ENCODE measurements at places on chromosomes 2 and 18.

- H3K4me3 ChIP-seq, result no peak overlapping the region
- H3K36me3 ChIP-seq, result no peaks in the 10 kb centered on the region
- no peaks in the 10 kb centered on the region for H3K4me1 ChIP-seq
- no peak overlapping the region for H3K27ac ChIP-seq
- H3K27me3 ChIP-seq, result peaks cover 4% of the 10 kb centered on the region
Observed at GRCh38 chr2:84807063-84807485, 73.8 kb downstream of the TRABD2A start.

GRCh38 chr2:170824526-170825015 lies 7.9 kb downstream of the GAD1 start:
- peaks cover under 1% of the 10 kb centered on the region for H3K36me3 ChIP-seq
- no peak overlapping the region for H3K27ac ChIP-seq
- DNase-seq, result no peak
- H3K27me3 ChIP-seq, result peaks cover 18% of the 10 kb centered on the region
- peak overlapping the region; percentile 83 for H3K4me3 ChIP-seq
- peaks cover 72% of the 10 kb centered on the region for H3K4me1 ChIP-seq

DNA sequence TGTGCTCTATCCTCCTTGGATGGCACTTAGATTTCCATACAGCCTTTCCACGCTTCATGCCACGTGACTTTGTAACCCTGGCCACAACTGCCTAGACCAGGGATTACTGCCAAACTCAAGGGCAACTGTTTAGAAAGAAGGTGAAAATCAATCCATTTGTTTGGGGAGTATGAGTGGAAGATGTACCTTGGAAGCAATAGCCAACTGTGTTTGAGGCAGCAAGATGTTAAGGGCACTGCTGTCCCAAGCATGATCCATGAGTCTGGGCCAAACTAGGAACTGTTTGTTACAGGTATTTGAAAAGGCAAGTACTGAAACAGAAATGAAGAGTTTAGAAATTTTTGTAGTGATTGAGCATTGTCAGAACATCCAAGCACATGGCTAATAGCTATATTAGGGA lies 138.9 kb downstream of the CDC42EP3 start:
- peaks cover 2% of the 10 kb centered on the region for H3K27me3 ChIP-seq
- H3K27ac ChIP-seq, result no peak overlapping the region
- peaks cover 15% of the 10 kb centered on the region for H3K4me1 ChIP-seq
- H3K36me3 ChIP-seq, result no peaks in the 10 kb centered on the region
- H3K4me3 ChIP-seq, result no peak overlapping the region

DNA sequence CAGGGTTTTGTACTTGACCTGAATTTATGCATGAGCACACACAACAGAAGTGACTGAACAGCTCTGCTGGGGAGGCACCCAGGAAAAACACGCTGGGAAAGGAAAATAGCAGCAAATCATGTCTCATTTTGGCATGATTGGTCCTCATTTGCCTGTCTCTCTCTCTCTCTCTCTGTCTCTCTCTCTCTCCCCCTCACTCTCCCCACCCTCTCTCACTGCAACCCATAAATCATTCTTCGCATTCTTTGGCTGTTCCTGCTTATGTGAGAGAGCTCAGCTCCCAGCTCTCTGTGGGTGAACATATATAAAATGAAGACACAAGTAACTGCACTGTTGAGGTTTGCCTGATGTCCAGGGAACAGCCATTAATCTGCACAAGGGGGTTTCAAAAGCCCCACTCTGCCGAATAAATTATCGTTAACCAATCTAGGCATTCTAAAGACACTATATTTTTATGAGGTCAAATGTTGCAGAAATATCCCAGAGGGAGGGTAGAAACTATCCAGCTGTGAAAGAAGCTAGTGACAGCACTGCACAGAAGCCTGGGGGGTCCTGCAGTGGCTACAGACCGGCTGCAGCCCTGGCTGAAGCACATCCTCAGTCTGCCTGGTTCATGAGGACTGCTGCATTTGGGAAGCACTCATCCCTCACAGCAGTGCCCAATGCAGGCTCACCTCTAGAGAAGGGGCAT lies 260.3 kb downstream of the AFF3 start:
- peak overlapping the region; percentile 43 for H3K27ac ChIP-seq
- no peaks in the 10 kb centered on the region for H3K27me3 ChIP-seq
- peaks cover 19% of the 10 kb centered on the region for H3K36me3 ChIP-seq
- peak overlapping the region; percentile 5 for H3K4me3 ChIP-seq

DNA sequence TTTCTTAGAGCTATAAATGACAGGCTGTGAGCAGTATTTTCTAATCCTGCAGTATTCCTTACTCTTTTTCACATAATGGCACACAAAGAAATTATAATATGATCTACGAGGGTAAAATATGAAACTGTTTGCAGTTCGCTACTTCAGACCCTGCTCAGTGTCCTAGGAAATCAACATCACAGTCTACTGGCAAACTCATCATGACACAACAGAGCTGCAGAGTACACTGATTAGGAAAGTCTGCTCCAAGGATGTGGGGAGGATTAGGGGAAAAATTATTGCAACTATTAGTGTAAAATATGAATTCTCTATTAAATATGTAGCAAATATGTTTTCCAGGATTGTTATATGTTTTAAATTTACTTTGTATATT lies 149.2 kb upstream of the REG3G start:
- H3K27ac ChIP-seq, result no peak overlapping the region
- no peak overlapping the region for H3K4me3 ChIP-seq
- no peak for DNase-seq
- H3K27me3 ChIP-seq, result no peaks in the 10 kb centered on the region

DNA sequence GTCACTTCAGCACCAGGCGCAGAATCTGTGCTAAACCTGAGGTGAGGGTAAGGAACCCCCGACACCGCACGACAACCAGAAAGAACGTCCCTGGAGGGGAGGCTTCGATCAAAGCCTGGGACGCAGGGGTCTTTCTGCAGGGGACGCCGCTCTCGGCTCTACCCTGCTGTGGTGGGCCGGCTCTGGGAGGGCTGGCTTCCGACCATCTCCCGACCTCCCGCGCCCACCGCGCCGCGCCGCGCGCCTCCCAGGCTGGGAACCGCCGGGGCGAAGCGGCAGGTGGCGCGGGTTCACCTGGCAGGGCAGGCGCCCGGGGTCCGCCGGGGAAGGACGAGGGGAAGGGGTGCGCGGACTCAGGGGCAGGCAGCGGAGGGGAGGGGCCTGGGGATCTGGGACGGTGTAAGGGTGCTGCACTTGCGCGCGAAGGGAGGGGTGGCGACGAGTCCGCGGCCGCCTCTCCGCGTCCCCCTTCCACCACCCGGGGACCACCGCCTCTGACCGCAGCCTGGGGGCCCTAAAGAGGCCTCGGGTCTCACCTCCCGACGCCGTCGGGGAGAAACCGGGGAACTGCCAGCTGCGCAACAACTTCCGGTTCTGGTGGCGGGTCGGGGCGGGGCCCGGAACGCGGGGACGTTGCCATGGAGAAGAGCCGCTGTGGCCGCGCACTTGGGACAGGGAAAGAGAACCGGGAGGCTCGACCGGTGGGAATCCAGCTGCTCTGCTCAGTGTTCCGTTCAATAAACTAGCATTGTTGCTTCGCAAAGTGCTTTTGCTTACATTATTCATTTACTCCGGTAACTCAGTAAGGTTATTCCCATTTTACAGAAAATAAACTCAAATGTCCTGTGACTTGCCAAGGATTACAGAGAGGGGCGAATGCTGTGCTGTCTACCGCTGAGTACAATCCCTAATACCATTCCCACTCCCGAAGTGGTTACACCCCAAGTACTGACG lies at the start of gene ZNF396:
ZNF396 (minus strand) TSS at position 596 of the 954 bp plus-strand sequence. CDS start 3,045 bp downstream, outside the sequence.
- peak; percentile 80 for DNase-seq
- no peaks in the 10 kb centered on the region for H3K36me3 ChIP-seq
- peaks cover 35% of the 10 kb centered on the region for H3K27me3 ChIP-seq
- peaks cover 5% of the 10 kb centered on the region for H3K4me1 ChIP-seq
- H3K4me3 ChIP-seq, result peak within 1 kb of the TSS; percentile 87

DNA sequence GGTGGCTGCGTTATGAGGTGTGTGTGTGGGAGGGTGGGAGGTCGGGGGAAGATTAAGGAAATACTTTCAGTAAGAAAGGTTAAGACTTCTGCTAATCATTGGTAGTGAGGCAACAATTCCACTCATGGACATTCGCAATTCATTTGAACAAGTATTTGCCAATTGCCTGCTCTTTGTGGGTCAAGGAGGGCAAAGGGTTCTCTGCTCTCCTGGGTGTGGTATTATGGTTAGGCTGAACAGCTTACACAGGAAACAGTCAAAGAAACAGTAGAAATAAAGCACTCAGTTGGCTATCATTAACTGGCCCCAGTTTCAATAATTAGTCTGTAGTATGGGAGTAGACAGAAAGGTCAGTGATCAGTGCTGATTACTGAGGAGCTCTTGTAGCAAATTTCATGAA lies 357.0 kb upstream of the FANCL start:
- peaks cover 4% of the 10 kb centered on the region for H3K27me3 ChIP-seq
- H3K4me1 ChIP-seq, result no peaks in the 10 kb centered on the region
- no peak for DNase-seq
- H3K4me3 ChIP-seq, result no peak overlapping the region
- no peak overlapping the region for H3K27ac ChIP-seq

DNA sequence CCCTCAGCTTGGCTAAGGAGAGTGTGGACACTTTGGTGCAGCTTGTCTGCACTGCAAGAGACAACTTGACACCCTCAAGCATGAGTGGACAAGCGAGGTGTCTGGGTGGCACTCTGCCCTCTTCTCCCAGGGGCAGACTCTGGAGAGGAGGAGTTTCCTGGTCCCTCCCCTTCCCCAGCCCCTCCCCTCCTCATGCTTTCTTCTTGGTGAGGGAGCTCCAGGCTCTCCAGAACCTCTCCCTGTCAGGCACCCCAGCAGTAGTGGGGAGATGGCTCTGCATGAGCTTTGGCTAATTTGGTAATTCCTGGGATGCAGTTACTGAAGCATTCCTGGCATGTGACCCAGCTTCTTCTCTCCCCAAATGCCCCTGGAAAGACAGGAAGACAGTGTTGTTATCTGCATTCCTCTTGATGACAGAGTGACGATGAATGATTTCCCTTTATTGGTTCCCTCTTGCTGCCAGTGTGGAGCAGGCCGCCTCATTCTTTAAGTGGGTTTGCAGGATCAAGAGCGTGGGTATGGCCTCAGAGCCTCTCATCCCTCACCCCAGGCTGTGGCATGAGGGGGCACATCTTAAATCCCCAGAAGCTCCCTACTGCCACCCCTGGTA lies 89.2 kb downstream of the STPG4 start:
- DNase-seq, result no peak
- H3K27ac ChIP-seq, result no peak overlapping the region
- H3K36me3 ChIP-seq, result peaks cover 6% of the 10 kb centered on the region
- peaks cover 3% of the 10 kb centered on the region for H3K27me3 ChIP-seq

- H3K4me1 ChIP-seq, result no peaks in the 10 kb centered on the region
- no peaks in the 10 kb centered on the region for H3K36me3 ChIP-seq
- H3K4me3 ChIP-seq, result no peak overlapping the region
- H3K27me3 ChIP-seq, result no peaks in the 10 kb centered on the region
Observed at GRCh38 chr2:191954451-191954850, 107.6 kb upstream of the CAVIN2 start.

- no peaks in the 10 kb centered on the region for H3K36me3 ChIP-seq
- no peaks in the 10 kb centered on the region for H3K4me1 ChIP-seq
- no peak for DNase-seq
- H3K4me3 ChIP-seq, result no peak overlapping the region
- H3K27ac ChIP-seq, result no peak overlapping the region
Observed at GRCh38 chr18:13835202-13835601, 11.3 kb downstream of the MC5R start.

DNA sequence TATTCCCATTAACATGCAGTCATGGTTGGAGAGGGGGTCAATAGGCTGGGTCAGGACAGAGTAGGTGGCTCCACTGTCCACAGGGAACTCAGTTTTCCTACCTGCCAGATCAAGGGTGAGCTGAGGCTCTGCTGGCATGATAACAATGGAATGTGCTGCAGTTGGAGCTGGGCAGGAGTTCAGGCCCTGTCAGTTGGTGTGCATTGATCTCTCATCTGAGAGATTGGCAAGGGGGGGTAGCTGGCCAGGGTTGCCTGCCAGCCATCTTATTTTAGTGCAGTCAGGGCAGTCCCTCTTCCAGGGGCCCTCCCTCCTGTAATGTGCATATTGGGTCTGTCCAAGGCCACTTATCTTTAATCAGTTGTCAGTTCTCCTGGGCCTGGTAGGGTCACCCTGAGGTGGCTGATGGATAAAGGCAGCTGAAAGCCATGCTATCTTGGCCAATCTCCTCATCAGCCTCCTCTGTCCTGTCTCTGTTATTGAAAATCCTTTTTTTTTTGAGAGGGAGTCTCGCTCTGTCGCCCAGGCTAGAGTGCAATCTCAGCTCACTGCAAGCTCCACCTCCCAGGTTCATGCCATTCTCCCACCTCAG lies 38.1 kb upstream of the CCBE1 start:
- peaks cover 6% of the 10 kb centered on the region for H3K27me3 ChIP-seq
- DNase-seq, result no peak
- peaks cover 16% of the 10 kb centered on the region for H3K4me1 ChIP-seq

DNA sequence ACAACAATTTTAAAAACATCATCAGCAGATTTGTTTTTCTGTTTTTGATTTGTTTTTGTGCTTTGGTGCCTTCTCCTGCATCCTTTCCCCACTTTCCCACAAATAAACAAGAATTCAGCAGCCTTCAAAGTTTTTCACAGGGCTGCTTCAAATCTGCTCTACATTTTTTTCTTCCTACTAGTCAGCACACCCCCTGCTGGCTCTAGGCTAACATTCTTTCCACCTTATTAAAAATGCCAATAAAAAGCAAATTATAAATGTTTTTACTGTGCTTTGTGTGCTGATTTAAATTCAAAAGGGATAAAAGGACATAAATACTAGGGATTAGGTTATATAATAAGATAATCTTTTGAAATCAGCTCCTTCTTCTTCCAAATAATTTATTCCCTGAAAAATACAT lies 6.2 kb upstream of the CNTNAP5 start:
- DNase-seq, result no peak
- no peak overlapping the region for H3K4me3 ChIP-seq
- peaks cover under 1% of the 10 kb centered on the region for H3K4me1 ChIP-seq
- H3K27ac ChIP-seq, result no peak overlapping the region
- H3K36me3 ChIP-seq, result no peaks in the 10 kb centered on the region
- peaks cover 32% of the 10 kb centered on the region for H3K27me3 ChIP-seq

- peaks cover 22% of the 10 kb centered on the region for H3K4me1 ChIP-seq
- peaks cover 3% of the 10 kb centered on the region for H3K27me3 ChIP-seq
- DNase-seq, result no peak
- no peaks in the 10 kb centered on the region for H3K36me3 ChIP-seq
- H3K27ac ChIP-seq, result no peak overlapping the region
Observed at GRCh38 chr2:134247679-134248078, 6.2 kb upstream of the MGAT5 start.
